EL (cell line): ENCODE measurements at places on chromosomes 5 and 9.

GRCh38 chr9:122236681-122237080 lies 7.9 kb upstream of the LHX6 start:
- DNase-seq, result no peak

- no peak for DNase-seq
Observed at GRCh38 chr9:127793093-127793708, 7.4 kb downstream of the CDK9 start.

DNA sequence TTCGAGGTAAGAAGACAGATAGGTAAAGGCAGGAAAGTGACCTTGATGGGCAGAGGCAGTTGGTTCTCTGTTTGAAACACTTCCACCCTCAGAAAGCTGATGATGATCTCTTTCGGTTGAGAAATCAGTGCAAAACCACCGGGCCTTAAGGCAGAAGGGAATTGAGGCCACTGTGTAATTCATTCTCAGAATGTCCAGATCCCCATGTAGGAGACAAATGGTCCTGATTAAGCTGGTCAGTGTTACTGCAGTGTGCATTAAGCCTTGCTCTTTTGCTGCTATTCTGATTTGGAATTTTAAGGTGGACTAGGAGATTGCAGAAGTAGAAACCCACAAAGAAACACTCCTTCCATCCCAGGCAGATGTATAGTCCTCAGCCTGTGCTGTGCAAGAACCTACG lies 255.2 kb downstream of the ARHGAP26 start:
- no peak for DNase-seq

- no peak for DNase-seq
Observed at GRCh38 chr5:170382790-170383189, 6.4 kb downstream of the KCNMB1 start.

DNA sequence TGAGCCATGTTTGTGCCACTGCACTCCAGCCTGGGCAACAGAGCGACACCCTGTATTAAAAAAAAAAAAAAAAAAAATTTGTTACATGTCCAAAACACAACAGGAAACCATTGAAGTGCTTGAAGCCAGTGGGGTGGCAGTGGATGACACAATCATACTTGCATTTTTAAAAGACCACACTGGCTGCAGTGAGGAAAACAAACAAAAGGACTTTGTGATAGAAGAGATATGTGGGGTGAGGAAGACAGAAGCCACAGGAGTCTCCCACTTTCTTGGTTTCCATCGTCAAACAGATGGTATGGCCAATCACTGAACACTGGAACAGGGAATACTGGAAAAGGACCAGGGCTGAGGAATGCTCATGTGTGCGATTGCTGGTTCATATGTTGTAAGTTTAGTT lies 20.9 kb upstream of the COMMD10 start:
- peak; percentile 18 for DNase-seq

DNA sequence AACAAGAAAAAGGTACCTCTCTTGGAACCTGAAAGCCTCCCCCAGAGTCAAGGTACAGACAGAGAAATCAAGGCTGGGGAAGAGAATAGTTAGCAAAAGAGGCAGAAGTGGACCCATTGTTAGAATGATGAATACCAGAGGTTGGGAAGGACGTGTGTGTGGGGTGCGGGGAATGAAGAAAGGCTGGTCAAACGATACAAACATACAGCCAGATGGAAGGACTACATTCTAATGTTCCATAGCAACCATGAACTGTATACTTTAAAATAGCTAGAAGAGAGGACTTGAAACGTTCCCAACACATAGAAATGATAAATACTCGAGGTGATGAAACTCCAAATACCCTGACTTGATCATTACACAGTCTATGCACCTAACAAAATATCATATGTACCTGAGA lies 7.1 kb downstream of the CCDC69 start:
- DNase-seq, result no peak

DNA sequence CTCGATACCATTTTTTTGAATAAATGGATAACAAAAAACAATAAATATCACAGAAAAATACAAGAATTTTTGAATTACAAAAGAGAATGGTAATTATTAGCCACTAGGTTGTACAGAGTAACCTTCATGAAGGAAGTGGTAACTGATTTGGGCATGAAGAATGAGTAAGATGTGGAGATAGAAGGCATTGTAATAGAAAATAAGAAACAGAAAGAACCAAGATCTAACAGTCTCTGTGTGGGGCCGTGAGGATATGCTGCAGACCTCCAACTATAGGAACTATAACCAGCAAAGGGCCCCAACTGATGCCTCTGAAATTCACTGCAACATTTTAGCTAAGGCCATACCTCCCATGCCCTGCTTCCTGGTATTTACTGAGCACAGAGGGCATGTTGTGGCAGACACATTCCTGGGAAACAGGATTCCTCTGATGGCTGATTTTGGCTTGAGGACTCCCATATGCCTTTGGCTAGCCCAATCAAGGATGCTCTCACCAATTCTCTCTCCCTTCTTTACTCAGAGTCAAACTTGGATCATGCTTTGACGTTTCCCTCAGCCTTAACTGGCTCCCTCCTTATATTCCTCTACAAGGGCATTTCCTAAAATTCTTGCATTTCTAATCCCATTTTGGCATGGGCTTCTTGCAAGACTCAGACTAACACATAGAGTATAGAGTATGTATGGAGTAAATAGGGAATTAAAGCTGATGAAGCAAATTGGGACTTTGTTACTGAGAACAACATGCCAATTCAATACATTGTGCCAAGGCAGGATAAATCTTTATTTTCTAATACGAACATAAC lies 208.9 kb downstream of the PDE4D start:
- DNase-seq, result no peak

- DNase-seq, result peak; percentile 41
Observed at GRCh38 chr9:91089405-91090129, 272.2 kb downstream of the AUH start.

DNA sequence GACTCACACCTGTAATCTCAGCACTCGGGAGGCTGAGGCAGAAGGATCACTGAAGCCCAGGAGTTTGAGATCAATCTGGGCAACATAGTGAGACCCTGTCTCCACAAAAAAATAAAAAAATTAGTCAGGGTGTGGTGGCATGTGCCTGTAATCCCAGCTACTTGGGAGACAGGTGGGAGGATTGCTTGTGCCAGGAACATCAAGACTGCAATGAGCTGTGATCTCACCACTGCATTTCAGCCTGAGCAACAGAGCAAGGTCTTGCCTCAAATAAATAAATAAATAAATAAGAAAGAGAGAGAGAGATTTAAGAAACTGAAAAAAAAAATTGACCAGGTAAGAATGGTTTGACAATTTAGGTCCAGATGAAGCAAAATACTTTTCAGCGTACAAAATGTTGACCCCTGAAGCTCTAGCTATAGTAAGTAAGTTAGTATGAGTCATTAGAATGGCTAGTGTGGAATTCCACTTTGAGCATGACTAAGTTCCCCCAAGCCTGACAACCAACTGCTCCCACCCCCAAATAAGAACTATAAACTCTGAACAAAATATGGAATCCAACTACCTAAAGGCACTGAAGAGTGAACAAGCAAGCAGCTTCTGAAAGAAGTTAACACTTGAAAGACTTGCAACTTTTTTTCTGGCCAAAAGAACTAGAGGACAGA lies 217.8 kb upstream of the TLE4 start:
- peak; percentile 87 for DNase-seq

- DNase-seq, result no peak
Observed at GRCh38 chr5:75526070-75526469, 14.4 kb downstream of the POLK start.

GRCh38 chr5:136013559-136013958 lies 15.2 kb upstream of the TGFBI start:
- no peak for DNase-seq

GRCh38 chr9:90735952-90736351 lies 65.7 kb upstream of the SYK start:
- DNase-seq, result no peak

GRCh38 chr5:153794327-153794726 lies 244.4 kb downstream of the FAM114A2 start:
- no peak for DNase-seq

DNA sequence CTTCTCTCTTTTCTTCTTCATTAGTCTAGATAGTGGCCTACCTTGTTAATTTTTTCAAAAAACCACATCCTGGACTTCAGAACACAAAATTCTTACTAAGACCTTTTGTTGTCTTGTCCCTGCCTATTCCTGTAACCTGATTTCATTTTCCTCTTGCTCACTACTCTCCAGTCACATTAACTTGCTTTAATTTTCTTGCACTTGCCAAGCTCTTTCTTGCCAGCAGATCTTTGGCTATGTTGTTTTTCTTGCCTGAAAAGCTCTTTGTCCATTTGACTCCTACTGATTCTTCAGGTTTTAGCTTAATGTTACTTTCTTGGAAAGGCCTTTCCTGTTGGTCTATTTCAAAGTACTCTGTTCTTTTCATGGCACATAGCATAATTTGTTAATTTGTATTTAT lies 356.8 kb downstream of the OSTF1 start:
- no peak for DNase-seq

DNA sequence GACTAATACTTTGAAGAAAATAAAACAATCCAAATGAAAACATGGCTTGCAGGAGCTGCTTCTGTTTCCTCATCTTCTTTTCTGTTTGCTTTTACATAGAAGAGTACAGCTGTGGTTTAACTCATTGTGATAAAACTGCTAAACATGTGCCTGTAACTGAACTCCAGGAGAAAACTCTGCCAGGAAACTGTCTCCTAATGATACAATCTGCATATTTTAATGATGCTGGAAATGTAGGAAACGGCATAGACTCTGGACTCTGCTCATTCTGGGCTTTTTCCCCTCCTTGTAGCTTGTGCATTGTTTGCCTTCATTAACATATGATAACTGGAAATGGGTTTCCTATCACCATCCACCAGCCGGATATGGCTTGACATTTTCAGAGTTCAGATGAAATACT lies 813.3 kb upstream of the WWC1 start:
- DNase-seq, result no peak

GRCh38 chr5:1029945-1030625 lies 21.5 kb downstream of the NKD2 start:
- no peak for DNase-seq

DNA sequence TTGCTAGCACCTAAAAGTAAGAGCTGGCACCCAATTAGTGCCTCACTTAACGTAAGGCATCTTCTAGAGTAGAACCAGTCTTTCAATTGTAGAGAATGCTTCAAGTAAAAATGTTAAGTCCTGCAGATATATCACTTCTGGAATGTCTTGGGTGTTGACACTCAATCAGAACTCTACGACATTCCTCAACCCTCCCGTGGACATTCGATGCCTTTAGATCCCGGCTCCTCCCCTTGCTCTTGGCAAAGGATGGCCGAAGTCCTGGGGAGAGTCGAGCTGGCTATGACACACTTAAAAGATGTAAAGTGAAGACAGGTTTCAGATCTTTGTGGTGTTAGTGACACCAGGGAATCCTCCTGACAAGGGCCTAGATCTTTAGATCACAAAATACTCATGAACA lies 87.5 kb upstream of the ERCC6L2 start:
- no peak for DNase-seq

- DNase-seq, result peak; percentile 26
Observed at GRCh38 chr9:92292338-92293074, 991 bp downstream of the IARS1 start.

GRCh38 chr9:38311382-38312270 lies 80.9 kb upstream of the ALDH1B1 start:
- no peak for DNase-seq

GRCh38 chr9:84542554-84542953 lies 127.0 kb upstream of the NTRK2 start:
- no peak for DNase-seq

- DNase-seq, result no peak
Observed at GRCh38 chr5:103473725-103474124, 88.9 kb downstream of the NUDT12 start.

- DNase-seq, result peak; percentile 78
Observed at GRCh38 chr5:37875051-37875787, 35.4 kb upstream of the GDNF start.

- DNase-seq, result no peak
Observed at GRCh38 chr5:58499231-58499630, 8.0 kb downstream of the GAPT start.

DNA sequence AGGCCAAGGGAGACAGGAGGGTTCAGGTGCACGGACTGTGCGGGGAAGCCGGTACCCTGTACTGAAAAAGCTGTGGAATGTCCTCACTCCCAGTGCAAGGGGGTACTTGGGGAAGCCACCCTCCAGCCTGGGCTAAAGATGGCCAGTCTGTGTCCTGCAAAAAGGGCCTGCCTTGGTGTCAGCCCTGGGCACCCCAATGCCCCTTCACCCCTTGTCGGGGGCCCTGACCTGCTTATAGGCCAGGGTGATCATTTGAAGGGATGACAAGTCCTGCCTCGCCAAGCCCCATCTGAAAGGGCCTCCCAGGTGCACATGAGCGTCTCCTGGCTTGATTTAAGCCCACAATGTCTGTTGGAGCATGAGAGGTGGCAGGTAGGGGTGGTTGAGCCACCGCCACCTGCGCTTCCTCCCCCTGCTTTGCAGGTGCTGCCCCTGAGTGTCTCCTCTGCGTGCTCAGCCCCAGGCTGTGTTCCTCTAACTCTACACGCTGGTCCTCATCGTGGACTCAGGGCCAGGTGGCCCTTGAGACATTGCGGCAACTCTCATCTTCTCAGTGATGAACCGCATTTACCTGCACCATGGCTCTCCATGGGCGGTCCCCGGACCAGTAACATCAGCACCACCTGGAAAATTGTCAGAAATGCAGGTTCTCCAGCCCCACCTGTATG lies 97.0 kb downstream of the ANKRD33B start:
- DNase-seq, result no peak

DNA sequence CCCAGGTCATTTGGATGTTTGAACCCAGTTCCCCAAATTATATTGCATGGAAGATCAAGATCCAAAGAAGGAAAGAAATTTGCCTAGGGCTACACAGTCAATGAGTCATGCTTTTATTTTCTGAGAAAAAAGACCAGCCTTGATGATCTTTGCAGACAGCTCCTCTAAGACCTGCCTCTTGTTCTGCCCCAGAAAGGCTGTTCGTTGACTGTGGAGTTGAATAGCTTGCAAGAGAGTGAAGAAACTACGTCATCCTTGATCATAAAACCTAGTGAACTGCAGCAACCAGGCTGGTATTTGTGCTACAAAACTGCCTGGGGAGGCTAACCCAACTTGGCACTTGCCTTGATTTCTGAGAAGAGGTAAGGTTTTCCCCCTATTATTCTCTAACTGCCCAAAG lies 263.9 kb downstream of the PAPPA start:
- DNase-seq, result peak; percentile 39

GRCh38 chr9:130137641-130138081 lies 34.5 kb upstream of the NCS1 start:
- no peak for DNase-seq

GRCh38 chr5:153883854-153884611 lies 154.7 kb downstream of the FAM114A2 start:
- peak; percentile 90 for DNase-seq
